Glutamatergic neuron (in vitro differentiated cells): ENCODE measurements at places on chromosomes 13 and 19. TPM values are rescaled to one million over a fixed set of nuclear protein-coding genes. Genes with fewer than 3 reads are reported as not detected.

- no peak for DNase-seq
- H3K4me3 ChIP-seq: no peak overlapping the region
- no peaks in the 10 kb centered on the region for H3K4me1 ChIP-seq
- H3K27me3 ChIP-seq: no peaks in the 10 kb centered on the region
- no peaks in the 10 kb centered on the region for H3K36me3 ChIP-seq
Observed at GRCh38 chr13:37403776-37404527, 194.6 kb downstream of the POSTN start.

GRCh38 chr19:30342901-30343300 lies 29.3 kb upstream of the ZNF536 start:
- peaks cover 15% of the 10 kb centered on the region for H3K4me1 ChIP-seq
- no peak overlapping the region for H3K27ac ChIP-seq
- H3K27me3 ChIP-seq: peaks cover 3% of the 10 kb centered on the region
- peaks cover 5% of the 10 kb centered on the region for H3K36me3 ChIP-seq
- DNase-seq: no peak

DNA sequence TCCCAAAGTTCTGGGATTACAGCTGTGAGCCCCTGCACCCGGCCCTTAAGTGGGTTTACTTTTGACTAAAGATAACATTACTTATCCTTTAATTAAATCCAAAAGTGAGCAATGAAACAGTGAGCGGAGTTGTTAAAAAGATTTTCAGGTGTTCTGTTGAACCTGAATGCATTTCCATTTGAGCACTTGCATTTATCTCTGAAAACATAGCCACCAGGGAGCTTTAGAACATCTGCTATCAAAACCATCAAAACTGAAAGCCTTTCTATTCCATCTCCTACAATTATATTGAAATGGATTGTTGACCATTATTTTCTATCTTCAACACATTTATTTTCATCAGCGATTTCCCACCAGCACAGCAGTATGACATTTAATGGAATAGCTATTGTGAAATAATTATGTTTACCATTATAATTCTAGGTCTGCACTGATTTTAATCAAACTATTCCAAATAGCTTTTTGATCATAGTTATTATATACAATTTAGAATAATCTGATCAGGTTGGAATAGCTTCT lies 269.0 kb downstream of the FGF14 start:
- no peaks in the 10 kb centered on the region for H3K36me3 ChIP-seq
- no peak for DNase-seq
- H3K27ac ChIP-seq: no peak overlapping the region
- no peaks in the 10 kb centered on the region for H3K4me1 ChIP-seq
- no peaks in the 10 kb centered on the region for H3K27me3 ChIP-seq

DNA sequence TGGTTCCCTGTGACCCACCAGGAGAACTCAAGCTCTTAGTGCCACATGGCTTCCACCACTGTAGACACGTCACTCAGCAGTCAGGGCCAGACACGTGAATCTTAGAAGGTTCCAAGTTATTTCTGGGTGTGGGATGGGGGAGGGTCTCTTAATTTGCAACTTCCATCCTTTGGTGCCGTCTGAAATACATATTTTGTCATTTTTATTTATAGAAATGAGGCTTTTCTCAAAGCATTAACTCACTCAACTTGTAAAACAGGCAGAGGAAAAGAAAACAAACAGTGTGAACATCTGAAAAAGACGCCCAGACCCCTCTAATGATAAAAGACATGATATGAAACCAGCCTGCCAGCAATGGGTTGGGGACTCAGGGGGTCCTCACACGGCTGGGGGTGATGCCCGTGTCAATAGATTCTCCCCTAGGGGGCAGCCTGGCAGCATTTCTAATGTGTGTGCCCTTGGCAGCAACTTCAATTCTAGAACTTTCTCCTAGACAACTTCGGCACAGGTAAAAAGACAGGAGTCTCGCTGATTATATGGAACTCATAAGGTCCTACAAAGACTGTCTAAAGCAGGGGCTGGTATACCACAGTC lies 15.4 kb downstream of the PIP5K1C start:
- peaks cover 28% of the 10 kb centered on the region for H3K27me3 ChIP-seq
- H3K4me1 ChIP-seq: peaks cover 37% of the 10 kb centered on the region
- H3K27ac ChIP-seq: peak overlapping the region; percentile 98
- no peak for DNase-seq
- H3K4me3 ChIP-seq: no peak overlapping the region

DNA sequence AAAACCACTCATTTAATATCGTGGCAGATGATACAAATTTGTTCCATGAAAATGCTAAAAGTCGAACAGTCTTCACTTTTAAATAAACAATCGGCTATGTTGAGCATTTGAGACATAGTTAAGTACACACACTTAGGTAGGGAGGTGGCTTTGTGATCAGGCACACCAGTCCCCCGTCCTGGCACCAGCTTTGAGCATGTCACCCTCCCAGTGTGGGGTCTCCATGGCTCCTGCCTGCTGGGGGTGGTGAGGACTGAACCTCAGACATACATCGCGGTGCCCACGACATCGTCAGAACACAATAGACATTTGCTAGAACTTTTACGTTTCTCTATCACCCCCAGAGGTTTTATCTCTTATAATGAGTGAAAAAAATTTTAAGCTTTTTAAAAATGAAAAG lies 62.0 kb downstream of the RFX2 start:
- no peak overlapping the region for H3K4me3 ChIP-seq
- no peak overlapping the region for H3K27ac ChIP-seq
- no peaks in the 10 kb centered on the region for H3K36me3 ChIP-seq
- DNase-seq: no peak

DNA sequence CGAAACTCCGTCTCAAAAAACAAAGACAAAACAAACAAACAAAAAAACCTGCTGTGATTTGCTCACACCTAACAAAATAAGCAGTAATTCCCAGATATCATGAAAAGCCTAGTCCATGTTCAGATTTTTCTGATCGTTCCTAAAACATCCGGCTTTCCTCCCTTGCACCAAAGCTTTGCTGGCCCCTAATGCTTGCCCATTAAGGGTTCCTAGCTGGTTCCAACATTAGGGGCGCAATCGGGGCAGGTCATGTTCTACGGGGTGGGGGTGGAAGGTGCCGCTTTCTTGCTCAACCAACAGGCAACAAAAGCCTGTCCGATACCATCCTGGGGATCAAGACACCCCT lies 25.5 kb upstream of the FXYD3 start:
- H3K27me3 ChIP-seq: peaks cover 11% of the 10 kb centered on the region
- no peak overlapping the region for H3K27ac ChIP-seq
- H3K4me1 ChIP-seq: peaks cover 12% of the 10 kb centered on the region
- H3K4me3 ChIP-seq: no peak overlapping the region

- no peak overlapping the region for H3K4me3 ChIP-seq
- H3K36me3 ChIP-seq: no peaks in the 10 kb centered on the region
- no peak overlapping the region for H3K27ac ChIP-seq
- H3K27me3 ChIP-seq: peaks cover 5% of the 10 kb centered on the region
- H3K4me1 ChIP-seq: peaks cover 25% of the 10 kb centered on the region
Observed at GRCh38 chr13:114143806-114144605, 11.6 kb upstream of the RASA3 start.

- H3K27me3 ChIP-seq: peaks cover 8% of the 10 kb centered on the region
- no peaks in the 10 kb centered on the region for H3K4me1 ChIP-seq
- no peaks in the 10 kb centered on the region for H3K36me3 ChIP-seq
- no peak overlapping the region for H3K27ac ChIP-seq
- H3K4me3 ChIP-seq: no peak overlapping the region
Observed at GRCh38 chr19:4523306-4524110, 5.2 kb upstream of the PLIN4 start.

GRCh38 chr13:108323031-108323430 lies 53.5 kb downstream of the TNFSF13B start:
- no peak for DNase-seq
- H3K27ac ChIP-seq: no peak overlapping the region
- H3K27me3 ChIP-seq: peaks cover 3% of the 10 kb centered on the region
- peaks cover 29% of the 10 kb centered on the region for H3K4me1 ChIP-seq
- peaks cover 2% of the 10 kb centered on the region for H3K36me3 ChIP-seq

DNA sequence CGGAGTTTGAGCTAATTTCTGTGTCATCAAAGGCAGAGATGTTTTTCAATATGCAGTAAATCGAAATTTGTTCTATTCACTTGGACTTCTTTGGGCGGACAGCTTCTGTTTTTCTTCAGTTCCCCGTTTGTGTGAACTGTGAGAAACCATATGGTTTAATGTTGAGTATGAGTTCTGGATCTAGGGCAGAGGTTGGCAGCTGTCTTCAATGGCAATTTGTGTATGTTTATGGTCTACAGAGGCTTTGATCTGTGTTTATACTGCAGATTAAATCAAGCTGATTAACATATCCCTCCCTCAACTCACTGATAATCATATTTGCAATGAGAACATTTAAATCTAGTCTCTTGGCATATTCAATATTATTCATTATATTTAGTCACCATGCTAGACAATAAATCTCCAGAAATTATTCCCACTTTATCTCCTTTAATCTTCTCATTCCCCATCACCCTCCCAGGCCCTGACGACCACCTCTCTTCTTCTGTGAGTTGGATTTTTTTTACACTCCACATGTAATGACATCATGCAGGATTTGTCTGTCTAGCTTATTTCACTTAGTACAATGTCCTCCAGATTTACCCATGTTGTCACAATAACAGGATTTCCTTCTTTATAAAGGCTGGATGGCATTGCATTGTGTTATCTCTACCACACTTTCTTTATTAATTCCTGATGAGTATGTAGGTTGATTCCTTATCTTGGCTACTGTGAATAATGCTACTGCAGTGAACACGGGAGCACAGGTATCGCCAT lies 9.0 kb downstream of the ZNF331 start:
- H3K4me1 ChIP-seq: no peaks in the 10 kb centered on the region
- no peak overlapping the region for H3K27ac ChIP-seq
- no peak overlapping the region for H3K4me3 ChIP-seq
- H3K27me3 ChIP-seq: no peaks in the 10 kb centered on the region
- DNase-seq: no peak

- H3K4me1 ChIP-seq: peaks cover 15% of the 10 kb centered on the region
- H3K27me3 ChIP-seq: peaks cover 22% of the 10 kb centered on the region
- DNase-seq: no peak
- no peaks in the 10 kb centered on the region for H3K36me3 ChIP-seq
- H3K27ac ChIP-seq: no peak overlapping the region
Observed at GRCh38 chr19:30376826-30377425, 4.7 kb downstream of the ZNF536 start.

GRCh38 chr19:51066393-51067186 lies 1.7 kb upstream of the KLK13 start:
- H3K36me3 ChIP-seq: no peaks in the 10 kb centered on the region
- H3K27me3 ChIP-seq: peaks cover 5% of the 10 kb centered on the region
- no peak overlapping the region for H3K27ac ChIP-seq

DNA sequence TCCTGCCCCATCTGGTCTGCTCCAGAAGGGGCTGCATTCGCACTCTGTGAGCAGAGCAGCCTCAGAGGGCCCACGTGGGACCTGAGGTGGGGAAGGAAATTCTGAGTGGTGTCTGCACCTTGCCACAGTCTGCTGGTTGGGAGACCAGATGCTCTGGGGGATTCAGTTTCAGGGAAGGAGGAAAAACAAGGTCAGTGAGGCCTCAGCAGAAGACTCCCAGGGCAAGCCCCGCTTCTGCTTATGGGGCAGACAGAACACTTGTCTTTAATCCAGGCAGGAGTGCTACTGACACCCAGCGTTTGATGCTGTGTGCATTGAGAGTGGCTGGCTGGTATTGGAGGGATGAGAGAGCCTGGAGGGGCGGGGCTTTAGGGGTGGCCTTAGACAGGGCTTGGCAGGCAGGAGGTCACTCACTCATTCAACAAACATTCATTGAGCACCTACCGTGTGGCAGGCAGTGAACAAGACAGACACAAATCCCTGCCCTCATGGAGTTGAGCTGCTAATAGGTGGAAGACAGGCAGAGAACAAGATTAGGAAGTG lies 4.9 kb upstream of the CLEC17A start:
- peaks cover 6% of the 10 kb centered on the region for H3K4me1 ChIP-seq
- peak overlapping the region; percentile 80 for H3K27ac ChIP-seq
- no peaks in the 10 kb centered on the region for H3K36me3 ChIP-seq
- no peak overlapping the region for H3K4me3 ChIP-seq

DNA sequence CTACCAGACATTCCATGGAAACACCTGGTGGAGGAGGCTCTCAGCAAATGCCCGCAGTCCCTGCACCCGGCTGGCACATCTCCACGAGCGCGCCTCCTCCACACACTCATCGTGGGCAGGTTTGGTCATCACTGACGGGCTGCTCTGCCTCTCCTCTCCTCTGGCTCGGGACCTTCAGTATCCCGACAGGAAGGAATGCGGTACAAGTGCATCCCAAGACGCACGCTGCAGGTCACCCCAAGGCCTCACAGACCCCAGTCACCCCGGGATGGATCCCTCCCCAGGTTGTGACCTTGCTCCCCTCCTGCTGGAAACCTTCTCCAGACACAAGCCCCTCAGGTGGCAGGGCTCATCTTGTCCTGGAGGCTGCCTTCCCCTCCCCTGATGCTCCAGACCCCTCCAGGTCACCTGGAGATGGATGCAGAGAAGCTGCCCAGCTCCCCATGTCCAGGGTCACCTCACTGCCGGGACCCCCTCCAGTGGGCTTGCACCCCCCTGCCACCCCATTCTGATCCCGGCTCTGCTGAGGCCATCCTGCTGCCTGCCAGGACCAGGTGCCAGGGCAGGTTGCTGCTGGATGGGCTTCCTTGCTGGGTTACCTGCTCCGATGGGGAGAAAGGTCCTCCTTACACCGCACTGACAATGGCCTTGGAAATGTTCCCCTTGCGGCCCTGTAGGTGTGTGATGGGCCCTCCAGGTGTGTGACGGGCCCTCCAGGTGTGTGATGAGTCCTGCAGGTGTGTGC lies 29.9 kb downstream of the C13orf46 start:
- no peak overlapping the region for H3K4me3 ChIP-seq
- no peak for DNase-seq
- H3K36me3 ChIP-seq: no peaks in the 10 kb centered on the region
- H3K27me3 ChIP-seq: peaks cover 7% of the 10 kb centered on the region

GRCh38 chr13:101880581-101880980 lies 428.1 kb downstream of the ITGBL1 start:
- no peak overlapping the region for H3K4me3 ChIP-seq
- no peaks in the 10 kb centered on the region for H3K27me3 ChIP-seq
- H3K36me3 ChIP-seq: no peaks in the 10 kb centered on the region
- no peak overlapping the region for H3K27ac ChIP-seq

- H3K27ac ChIP-seq: peak overlapping the region; percentile 89
- no peaks in the 10 kb centered on the region for H3K36me3 ChIP-seq
- H3K4me1 ChIP-seq: peaks cover 80% of the 10 kb centered on the region
- H3K27me3 ChIP-seq: peaks cover 18% of the 10 kb centered on the region
- peak overlapping the region; percentile 70 for H3K4me3 ChIP-seq
Observed at GRCh38 chr13:98544104-98544710, 32.7 kb downstream of the STK24 start.

GRCh38 chr13:20378721-20379120 lies 146.6 kb upstream of the GJB6 start:
- no peak overlapping the region for H3K27ac ChIP-seq
- H3K36me3 ChIP-seq: no peaks in the 10 kb centered on the region
- DNase-seq: no peak

GRCh38 chr19:18982669-18983068 lies 41.7 kb upstream of the HOMER3 start:
- H3K4me1 ChIP-seq: no peaks in the 10 kb centered on the region
- no peak overlapping the region for H3K27ac ChIP-seq
- H3K27me3 ChIP-seq: peaks cover 3% of the 10 kb centered on the region

- peaks cover 8% of the 10 kb centered on the region for H3K27me3 ChIP-seq
- DNase-seq: peak; percentile 35
- H3K27ac ChIP-seq: peak overlapping the region; percentile 99
- H3K4me1 ChIP-seq: peaks cover 13% of the 10 kb centered on the region
Observed at GRCh38 chr19:57850553-57851017, 926 bp downstream of the ZNF587 start.

Gene PALM3
- 6.7 TPM for total RNA-seq

Gene CD209
- not detected for total RNA-seq

Gene VAV1
- total RNA-seq: not detected

Gene PRTN3
- total RNA-seq: not detected

Gene RAB3A
- total RNA-seq: 77.4 TPM

Gene LRRC8E
- total RNA-seq: not detected

Gene MAP2K2
- total RNA-seq: 148 TPM

Gene ZNF154
- total RNA-seq: 57.5 TPM

Gene CBARP
- 74.7 TPM for total RNA-seq

Gene ACER1
- total RNA-seq: not detected

Gene KANK3
- 8.9 TPM for total RNA-seq

Gene KLK2
- total RNA-seq: not detected
